ENCODE measurements at places on chromosomes 2 and 18.

DNA sequence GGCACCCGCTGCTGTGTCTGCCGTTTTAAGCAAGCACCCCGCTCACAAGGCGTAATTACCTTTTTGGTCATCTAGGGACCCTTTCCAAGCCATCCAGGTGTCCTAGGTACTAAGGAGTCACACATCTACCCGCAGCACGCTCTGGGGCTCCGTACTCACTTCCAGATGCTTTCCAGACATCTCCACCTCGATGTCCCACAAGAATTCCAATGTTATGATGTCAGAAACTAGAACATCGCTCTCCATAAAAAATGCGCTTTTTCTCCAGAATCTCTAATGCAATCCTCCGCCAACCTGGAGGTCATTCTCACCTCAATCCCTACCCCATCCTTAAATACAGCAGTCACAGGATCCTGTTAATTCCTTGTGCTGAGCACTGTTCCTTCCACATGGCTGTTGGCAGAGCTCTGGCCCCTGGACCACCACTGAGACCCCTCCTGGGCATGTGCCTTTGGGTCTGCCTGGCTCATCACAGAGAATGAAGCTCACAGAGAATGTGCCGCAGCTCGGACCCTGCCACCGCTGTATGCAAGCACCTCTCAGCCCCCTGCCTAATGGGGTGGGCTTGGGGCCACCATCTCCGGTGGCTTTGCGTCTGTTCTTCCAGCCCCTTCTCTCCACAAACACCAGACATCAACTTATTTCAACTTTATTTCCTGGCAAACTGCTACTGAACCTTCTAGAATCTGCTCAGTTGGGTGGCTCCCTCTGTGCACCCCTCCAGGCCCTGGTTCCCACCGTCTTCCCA is 4.6 kb upstream of the PXDN start:
- DNase-seq, result no peak

DNA sequence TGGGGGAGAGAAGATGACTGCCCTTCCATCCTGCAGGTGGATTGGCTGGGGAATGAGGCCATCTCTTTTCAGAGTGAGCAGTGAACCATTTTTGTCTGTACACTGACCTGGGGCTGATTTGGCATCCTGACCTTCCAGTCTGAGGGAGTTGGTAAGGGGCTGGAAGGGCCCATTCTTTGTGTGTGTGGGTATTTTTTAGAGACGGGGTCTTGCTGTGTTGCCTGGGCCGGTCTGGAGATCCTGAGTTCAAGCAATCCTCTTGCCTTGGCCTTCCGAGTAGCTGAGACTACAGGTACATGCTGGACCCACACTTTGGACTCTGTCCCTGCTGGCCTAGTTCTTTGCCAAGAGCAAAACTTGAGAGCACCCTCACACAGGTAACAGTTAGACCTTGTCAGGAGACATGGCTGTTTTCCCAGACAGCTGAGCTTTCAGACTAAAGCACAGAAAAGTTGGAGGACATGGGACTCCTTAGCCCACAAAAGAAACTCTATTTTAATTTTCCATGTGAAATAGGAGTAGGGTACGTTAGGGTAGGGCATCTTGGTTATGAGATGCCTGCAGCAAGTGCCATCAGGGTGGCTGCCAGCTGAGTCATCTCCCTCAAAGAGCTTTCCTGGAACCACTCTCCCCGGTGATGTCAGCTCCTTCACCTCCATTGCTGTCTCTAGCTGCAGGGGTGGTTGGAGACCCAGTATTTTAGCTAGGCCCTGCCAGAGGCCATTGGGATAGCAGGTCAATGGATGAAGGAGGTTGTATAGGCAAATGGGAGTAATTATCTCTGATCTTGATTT is 60.7 kb downstream of the DGKD start:
- no peak for DNase-seq

DNA sequence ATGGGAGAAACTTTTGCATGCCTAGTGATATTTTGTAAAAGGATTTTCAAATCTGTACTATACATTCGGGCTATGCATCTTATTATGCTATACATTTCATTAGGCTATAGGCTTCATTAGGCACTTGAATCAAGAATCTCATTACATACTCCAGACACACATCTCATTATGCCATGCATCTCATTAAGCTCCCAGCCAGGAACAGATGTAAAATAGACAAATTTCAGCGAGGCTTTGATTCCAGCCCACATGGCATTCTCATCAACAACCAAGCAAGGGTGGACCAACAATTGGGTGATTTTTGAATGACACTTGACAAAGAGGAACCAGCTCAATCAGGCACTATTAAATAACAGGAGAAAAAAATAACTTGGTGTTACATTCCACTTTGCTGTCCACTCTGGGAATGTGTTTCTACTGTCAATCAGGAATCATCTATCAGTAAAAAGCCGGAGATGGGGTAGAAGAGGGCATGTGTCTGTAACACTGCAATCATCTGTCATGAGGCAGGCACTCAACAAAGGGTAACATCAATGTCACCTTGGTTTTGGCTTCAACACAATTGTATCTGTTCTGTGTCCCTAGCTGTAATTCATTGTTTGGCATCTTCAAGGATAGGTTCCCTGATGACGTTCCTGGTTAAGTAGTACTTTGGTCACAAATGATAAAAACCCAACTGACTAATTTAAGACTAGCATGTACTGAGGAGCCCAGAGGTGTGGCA is 498.6 kb downstream of the EPHA4 start:
- no peak for DNase-seq

GRCh38 chr2:147224070-147224469 is 620.8 kb upstream of the ACVR2A start:
- no peak for DNase-seq

DNA sequence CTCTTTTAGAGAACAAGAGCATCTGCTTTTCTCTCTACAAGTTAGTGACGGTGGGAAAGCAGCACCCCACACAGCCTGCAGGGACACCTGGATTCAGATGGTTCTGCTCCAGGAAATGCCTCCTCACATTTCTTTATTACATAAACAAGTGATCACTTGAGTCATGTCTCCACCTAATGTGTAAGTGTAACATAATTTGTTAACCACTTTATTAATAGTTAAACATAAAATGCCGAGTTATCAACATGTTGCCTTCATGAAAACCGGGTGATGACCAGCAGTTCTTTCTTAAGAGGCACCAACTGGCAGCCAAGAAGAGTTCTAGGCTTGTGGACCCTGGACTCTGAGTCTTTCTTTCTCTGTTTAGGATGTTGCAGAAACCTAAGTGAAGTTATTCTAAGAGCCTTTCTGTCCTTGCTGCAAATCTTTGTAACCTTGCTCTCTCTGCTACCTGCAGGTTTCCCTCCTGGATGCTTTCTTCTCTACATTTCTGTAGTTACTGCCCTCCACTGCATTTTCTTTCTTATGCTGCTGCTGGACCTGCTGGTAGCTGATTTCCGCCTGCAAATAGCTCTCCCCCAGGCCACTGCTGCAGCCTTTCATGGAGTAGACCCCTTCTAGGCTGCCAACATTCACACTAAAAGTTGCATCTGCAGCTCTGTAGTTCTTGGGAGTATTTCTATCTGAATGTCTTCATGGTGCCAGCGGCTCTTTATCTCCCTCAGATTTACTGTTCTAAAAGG is 24.3 kb downstream of the UPP2 start:
- DNase-seq, result no peak

- no peak for DNase-seq
These were observed 128.2 kb upstream of the CXCR4 start for GRCh38 chr2:136246086-136246669.

GRCh38 chr18:59767732-59768131 is 70.5 kb upstream of the CCBE1 start:
- DNase-seq, result no peak

GRCh38 chr2:136217996-136218395 is 100.0 kb upstream of the CXCR4 start:
- DNase-seq, result no peak

GRCh38 chr2:182883451-182883850 is 17.0 kb upstream of the FRZB start:
- DNase-seq, result no peak

DNA sequence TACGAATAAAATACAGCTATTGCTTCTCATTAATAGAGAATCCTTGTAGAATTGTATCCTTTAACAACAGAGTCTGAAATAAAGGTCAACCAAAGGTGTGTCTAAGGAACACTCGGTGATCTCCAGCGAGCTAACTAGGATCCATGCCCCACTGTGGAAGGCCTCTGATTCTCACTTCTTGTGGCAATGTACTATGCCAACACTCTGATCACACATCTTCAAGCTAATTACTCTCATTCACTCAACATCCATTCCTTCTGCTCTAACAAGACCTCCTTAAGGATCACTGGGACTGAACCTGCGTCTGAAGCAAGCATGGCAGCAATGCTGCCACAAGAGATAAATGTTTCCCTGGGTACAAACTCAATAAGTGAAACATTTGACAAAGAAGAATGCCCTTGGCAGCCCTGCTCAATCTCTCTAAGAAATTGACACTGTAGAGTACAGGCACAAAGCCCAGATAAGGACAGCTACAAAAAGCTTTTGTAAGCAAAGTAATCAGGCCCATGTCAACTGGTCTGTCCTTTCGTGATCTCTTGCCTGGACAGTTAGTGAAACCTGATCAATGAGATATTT is 74.6 kb upstream of the PARD3B start:
- DNase-seq, result no peak

GRCh38 chr2:47891369-47892337 is 14.6 kb downstream of the FBXO11 start:
- no peak for DNase-seq

DNA sequence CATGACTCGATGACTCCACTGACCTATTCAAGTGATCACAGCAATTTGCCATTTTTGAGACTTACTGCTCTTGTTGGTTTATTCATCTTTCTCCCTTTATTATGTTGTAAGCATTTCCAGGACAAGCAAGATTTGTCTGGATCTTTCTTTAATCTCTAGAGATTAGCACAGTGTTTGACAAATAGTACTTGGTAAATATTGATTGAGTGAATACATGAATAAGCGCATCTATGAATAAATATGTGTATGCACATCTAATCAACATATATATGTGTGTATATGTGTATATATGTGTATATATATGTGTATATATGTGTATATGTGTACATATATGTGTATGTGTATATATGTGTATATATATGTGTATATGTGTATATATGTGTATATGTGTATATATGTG is 7.3 kb downstream of the TMX3 start:
- DNase-seq, result no peak
